ENCODE measurements at places on chromosomes 3 and 15.

DNA sequence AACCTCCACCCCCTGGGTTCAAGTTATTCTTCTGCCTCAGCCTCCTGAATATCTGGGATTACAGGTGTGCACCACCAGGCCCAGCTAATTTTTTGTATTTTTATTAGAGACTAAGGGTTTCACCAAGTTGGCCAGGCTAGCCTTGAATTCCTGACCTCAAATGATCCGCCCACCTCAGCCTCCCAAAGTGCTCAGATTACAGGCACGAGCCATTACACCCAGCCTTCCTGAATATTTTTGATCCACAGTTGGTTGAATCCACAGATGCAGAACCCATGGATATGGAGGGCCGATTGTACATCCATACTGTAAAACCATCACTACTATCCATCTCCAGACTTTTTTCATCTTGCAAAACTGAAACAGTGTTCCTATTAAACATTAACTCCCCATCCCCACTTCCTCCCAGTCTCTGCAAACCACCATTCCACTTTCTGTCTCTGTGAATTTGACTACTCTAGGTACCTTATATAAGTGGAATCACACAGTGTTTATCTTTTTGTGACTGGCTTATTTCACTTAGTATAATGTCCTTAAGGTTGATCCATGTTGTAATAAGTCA lies 8.2 kb upstream of the TMEM62 start:
- no peak for DNase-seq

- DNase-seq: no peak
Observed at GRCh38 chr3:133956982-133957381, 61.3 kb upstream of the RAB6B start.

DNA sequence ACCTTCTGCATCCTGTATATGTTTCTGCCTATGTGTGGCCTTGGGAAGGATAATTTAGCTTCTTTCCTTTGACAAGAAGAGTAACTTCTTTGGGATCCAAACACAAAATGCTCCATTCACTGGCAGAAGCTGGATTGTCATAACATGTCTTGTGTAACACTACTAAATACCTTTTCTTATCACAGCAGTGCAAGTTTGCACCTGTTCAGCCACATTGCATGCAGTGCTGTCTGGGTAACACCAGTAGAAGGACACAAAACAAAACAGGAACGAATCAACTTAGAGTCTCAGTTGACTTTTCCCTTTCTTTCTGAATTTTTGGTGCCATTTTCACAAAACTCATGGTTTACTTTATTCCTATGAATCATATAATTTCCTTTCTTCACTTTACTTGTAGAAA lies 43.6 kb upstream of the TNIK start:
- DNase-seq: no peak

GRCh38 chr3:180403156-180403555 lies 198.8 kb upstream of the TTC14 start:
- no peak for DNase-seq

- DNase-seq: no peak
Observed at GRCh38 chr3:15629860-15630597, 28.5 kb downstream of the BTD start.

DNA sequence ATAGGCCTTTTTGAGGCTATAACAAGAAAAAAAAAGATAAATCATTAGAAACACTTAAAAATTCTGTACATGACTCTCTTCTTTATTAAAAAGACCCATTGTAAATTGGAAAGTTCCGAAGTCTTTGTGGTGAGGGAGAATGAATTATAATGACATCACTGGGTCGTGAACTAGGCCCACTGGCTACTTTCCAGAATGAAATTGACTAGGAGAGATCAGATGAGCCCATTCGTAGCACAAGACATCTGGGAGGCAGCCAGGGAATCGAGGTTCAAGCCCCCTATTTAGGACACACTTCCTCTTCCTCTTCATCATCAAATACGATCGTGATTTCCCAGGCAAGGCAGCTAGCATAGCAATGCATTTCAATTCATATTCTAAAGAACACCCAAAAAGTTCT lies 889.8 kb upstream of the NR2F2 start:
- no peak for DNase-seq

GRCh38 chr3:113243071-113243470 lies 31.7 kb downstream of the BOC start:
- DNase-seq: no peak

GRCh38 chr15:29323557-29323956 lies 53.9 kb upstream of the NSMCE3 start:
- DNase-seq: no peak

DNA sequence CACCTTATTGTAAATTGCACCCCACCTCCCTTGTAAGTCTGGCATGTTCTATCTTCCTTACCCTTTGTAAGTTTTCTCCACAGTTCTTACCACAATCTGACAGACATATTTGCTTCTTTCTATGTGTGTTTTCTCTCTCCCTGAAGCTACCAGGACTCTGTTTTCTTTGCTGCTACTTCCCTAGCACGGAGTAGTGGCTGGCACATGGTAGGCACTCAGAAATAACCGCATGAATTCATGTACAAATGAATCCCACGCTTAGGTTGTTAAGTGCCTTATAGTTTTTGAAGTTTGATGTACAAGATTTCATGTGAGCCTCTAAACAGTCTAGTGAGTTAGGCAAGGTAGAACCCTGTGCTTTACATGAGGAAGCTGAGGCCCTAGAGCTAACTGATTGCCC lies 178.4 kb upstream of the CTDSPL start:
- no peak for DNase-seq

DNA sequence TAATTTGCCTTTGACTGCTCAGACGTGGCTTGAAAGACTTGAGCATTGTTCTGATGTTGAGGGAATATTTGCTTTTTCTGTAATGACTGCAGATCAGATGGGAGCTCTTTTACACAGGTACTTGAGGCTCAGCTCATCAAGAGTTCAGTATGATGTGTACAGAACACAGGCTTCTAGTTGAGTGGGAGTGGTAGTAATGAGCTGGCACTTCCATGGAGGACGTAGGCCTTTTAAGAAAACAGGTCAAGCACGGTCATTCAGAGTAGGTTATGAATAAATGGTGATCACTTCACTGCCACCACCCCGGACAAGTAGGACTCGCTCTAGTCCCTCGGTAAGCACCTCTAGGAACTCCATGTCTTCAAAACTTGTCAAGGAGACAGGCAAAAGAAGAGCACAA lies 8.8 kb downstream of the EMC4 start:
- no peak for DNase-seq

- DNase-seq: no peak
Observed at GRCh38 chr3:40770061-40770460, 245.3 kb downstream of the ZNF621 start.

DNA sequence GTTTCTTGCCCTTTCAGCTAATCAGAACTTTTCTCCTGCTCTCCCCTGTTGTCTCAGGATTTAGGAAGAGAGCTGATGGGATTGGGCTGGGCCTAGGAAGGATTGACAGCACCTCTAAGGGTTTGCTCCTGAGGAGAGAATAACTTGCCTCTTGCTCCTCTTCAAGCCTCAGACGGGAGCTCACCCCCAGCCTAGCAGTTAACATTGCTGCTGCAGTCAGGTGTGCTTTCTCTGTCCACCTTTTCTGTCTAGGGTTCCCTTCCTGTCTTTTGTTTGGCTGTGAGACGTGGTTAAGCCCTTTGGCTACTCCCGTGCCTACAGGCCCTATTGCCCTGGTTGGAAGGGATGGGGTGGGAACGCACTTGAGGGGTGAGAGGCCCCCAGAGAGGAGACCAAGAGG lies 20.1 kb downstream of the TMEM108 start:
- DNase-seq: no peak

- DNase-seq: no peak
Observed at GRCh38 chr15:38490242-38490922, 36.5 kb downstream of the FAM98B start.

DNA sequence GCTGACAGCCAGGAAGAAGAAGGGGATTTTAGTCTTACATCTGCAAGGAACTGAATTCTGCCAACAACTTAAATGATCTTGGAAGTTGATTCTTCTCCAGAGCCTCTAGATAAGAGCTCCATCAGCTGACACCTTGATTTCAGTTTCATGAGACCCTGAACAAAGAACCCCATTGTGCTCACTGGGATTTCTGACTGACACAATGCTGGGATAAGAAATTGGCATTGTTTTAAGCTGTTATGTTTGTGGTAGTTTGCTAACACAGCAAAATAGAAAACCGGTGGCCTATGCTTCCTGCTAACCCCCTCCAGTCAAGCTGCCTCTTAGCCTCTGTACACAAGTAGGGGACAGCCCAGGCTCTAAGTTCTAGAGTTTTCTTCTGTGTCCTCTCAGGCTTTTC lies 36.2 kb downstream of the MASP1 start:
- DNase-seq: no peak

Measured in activated T-helper 1 cell treated with anti-CD3 and anti-CD28 coated beads, Interleukin-2, amount 50 U/mL, for 16 hours (primary cell).